ENCODE measurements at places on chromosomes 2 and 18.

DNA sequence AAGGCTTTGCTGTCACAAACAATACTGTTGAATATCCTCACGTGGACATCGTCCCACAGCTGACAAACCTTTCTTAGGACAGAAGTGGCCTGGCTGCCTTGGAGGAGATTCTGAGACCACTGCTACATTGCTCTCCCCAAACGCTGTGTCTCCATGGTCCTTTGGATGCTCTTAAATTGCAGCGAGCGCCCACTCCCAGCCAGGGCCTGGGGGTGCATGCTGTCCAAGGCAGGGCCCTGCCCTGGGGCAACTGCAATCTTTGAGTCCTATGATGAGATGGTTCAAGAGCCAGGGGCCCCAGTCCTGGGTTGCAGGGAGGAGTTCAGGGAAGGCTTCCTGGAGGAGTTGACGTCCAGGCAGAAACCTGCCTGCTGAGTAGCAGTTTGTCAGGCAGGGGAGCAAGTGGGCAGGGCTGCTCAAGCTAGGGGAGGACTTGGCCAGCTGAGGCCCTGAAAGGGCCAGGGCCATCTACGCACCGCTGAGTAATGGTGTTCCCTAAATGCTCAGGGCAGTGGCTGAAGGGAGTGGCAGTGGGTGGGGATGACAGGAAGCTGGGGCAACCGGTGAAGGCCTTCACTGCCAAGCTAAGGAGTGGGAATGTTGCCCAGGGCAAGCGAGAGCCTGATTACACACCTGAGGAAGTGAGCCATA, 10.8 kb upstream of the SDC1 start:
- DNase-seq: no peak

GRCh38 chr2:159044804-159045286, 76.4 kb downstream of the TANC1 start:
- DNase-seq: no peak

GRCh38 chr2:212480447-212480846, 58.2 kb downstream of the ERBB4 start:
- DNase-seq: no peak

GRCh38 chr18:72086421-72086820, 457.7 kb downstream of the CBLN2 start:
- no peak for DNase-seq

- no peak for DNase-seq
Measured at GRCh38 chr2:57614988-57615387, 431.6 kb upstream of the VRK2 start.

- DNase-seq: no peak
Measured at GRCh38 chr2:27829791-27830190, 58.3 kb downstream of the MRPL33 start.

- DNase-seq: no peak
Measured at GRCh38 chr2:8118940-8119781, 562.7 kb upstream of the ID2 start.

DNA sequence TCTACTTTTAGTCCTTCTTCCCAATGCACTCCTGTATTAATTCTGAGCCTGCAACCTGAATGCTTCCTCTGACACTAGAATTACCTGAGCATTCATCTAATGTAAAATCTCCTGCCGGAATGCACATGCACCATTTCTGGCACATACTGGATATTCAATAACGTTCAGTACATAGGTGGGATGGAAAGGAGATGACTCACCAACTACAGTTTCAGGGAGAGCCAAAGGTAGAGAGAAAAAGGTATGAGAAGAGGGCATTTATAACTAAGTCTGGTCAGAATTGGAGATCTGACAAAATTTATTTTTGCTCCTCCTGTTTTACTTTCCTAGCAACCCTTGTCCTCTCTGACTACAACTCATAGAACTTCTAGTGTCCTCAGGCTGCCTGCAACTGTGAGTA, 1954.1 kb upstream of the CELF4 start:
- no peak for DNase-seq

- DNase-seq: no peak
Measured at GRCh38 chr2:86783615-86784339, 6.9 kb downstream of the CD8A start.

- no peak for DNase-seq
Measured at GRCh38 chr2:239393388-239393940, 7.4 kb downstream of the HDAC4 start.

- DNase-seq: no peak
Measured at GRCh38 chr2:191228861-191229260, 16.3 kb upstream of the MYO1B start.

DNA sequence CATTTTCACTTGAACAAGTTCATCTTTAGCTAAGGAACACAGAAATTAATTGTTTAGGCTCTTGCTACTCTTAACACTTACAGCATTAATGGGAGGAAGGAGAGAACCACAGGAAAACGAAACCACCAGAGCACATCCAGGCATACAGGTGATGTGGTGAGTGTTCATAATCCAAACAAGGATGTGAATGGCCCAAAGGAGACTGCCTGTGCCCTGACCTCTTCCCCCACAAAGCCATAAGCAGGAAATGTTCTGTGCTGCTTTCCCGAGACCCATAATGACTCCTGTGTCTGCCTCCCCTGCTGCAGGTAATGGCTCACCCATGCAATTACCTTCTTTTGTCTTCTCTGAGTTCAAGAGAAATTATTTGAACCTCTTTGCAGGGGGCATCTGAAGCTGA, 295.9 kb upstream of the LINC00305 start:
- no peak for DNase-seq

GRCh38 chr2:16138811-16139662, 198.7 kb downstream of the MYCN start:
- no peak for DNase-seq

DNA sequence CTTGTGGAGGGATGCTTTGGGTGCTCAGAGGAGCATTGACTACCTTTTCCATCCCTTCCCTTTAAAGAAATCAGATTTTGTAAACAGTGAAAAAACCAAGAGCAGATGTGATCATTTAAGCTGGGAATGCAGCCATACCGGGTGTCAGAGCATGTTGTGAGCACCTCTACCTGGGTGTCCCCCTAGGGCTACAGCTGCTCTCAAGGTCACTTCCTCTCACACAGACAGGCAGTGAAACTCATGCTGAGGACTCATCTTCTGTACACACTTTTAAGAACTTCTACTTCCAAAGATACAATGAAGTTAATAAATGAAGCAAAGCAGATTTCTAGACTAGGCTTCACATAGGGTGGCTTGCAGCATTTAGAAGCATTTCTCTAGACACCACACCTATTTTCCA, 48.4 kb upstream of the FRZB start:
- DNase-seq: no peak

- no peak for DNase-seq
Measured at GRCh38 chr2:191209340-191209739, 35.9 kb upstream of the MYO1B start.

- DNase-seq: no peak
Measured at GRCh38 chr2:134773335-134773734, 54.5 kb upstream of the TMEM163 start.

- no peak for DNase-seq
Measured at GRCh38 chr2:198016243-198016642, 211.8 kb downstream of the PLCL1 start.

DNA sequence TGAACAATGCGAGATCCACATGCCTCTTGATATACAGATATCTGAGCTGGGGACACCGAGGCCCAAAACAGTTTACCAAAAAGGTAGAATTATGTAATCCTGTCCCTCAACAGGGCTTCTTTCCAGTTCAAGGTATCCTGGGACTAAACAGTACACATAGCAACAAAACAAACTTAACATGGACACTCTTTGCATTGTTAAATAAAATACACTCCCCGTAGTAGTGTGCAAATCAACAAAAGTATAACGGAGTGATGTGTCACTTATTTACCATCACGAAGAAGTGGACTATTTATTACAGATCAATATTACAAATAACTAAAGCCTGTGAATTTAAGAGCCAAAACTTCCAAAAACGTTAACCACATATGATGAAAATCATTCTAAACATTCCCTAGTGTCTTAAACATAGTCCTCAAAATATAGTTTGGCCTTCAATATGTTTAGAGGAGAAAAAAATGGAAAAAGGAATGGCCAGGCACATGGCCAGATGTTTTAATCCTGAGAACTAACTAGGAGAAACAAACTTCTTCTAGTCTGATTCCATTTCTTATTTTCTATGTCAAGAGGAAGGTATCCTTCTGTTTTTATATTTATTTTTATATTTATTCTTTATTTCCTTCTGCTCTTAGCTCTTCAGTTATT, 377.5 kb downstream of the OSR1 start:
- no peak for DNase-seq

DNA sequence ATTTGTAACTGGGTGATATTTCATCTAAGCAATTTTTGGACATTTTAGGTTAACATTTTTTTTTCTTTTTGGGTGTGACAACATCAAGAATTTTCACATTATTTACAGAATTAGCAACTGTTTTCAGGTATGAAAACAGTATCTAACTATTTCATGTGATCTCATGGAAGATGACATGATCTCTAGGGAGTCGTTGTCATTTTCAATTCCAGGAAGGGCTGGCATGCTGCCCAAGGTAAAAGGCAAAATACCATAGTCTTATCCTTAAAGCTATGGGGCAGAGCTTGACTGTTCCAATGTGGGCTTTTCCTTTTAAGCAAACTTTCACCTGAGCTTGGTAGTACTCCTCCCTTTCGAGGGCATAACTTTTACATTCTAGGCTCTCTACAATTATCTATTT, 443.7 kb downstream of the DSEL start:
- no peak for DNase-seq

DNA sequence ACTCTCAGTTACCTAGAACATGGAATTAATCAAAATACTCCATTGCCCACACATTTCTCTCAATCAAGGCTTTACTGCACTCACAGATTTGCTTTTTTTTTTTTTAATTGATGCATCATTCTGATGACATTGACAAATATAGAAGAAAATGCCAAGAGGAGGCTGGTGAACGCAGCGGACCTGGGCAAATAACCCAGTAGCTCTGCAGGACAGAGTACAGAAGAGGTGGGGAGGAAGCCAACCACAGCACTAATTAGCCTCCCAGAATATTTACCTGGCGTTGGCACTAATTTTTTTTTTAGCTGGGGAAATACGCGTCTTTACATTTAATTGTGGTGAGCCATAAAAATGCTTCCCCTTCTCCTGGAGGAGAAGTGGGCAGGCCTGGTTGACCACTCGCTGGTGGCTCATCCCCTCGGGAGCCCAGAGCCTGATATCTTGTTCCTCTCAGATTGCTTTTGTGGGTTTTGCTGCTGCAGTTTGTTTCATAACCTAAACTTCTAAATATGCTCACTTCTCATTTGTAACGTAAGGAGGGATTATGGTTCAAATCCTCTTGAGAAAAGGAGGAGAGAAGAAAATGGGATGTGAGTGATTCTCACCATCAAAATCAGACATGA, 165.8 kb upstream of the EPB41L3 start:
- no peak for DNase-seq

All from activated naive CD8-positive, alpha-beta T cell treated with anti-CD3 and anti-CD28 coated beads, Interleukin-2, amount 50 U/mL, for 16 hours (primary cell).